ENCODE measurements at places on chromosomes 6 and 20. TPM values are rescaled to one million over a fixed set of nuclear protein-coding genes. Genes with fewer than 3 reads are reported as not detected.

- DNase-seq = no peak
These were observed 5.0 kb downstream of the PLN start for GRCh38 chr6:118553132-118553531.

GRCh38 chr20:21096321-21097043, 9.7 kb downstream of the LINC00237 start:
- peak; percentile 72 for DNase-seq

DNA sequence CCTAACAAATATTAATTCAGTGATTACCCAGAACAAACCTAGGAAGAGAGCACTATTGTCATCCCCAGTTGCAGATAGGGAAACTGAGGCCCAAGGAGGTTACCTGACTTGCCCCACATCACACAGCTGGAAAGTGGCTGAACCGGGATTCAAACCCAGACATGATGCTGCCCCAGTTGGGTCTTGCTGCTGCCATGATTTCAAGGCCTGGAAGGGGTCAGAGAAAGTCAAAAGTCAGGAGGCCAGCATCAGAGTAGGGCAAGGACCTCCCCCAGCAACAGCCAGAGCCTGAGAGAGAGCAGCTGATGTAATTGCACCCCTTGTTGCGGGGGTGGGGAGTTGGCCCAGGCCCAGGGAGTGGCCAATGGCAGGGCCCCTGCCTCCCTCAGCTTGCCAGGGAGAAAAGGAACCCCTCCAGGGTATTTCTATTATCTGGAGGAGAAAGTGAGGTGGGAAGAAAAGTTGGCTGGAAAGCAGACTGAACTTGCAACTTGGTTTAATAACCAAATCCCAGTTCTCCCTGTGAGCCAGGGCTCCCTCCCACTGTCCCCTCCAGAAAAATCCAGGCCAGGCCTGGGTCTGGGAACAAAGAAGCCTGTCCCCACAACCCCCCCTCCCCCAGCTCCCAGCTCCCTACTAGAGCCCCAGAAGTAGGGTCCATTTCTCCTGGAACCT, 83.6 kb downstream of the MRPL14 start:
- DNase-seq = peak; percentile 59

- DNase-seq = no peak
These were observed 30.2 kb upstream of the AAR2 start for GRCh38 chr20:36206068-36206467.

GRCh38 chr6:104799134-104799657, 60.5 kb downstream of the HACE1 start:
- DNase-seq = no peak

DNA sequence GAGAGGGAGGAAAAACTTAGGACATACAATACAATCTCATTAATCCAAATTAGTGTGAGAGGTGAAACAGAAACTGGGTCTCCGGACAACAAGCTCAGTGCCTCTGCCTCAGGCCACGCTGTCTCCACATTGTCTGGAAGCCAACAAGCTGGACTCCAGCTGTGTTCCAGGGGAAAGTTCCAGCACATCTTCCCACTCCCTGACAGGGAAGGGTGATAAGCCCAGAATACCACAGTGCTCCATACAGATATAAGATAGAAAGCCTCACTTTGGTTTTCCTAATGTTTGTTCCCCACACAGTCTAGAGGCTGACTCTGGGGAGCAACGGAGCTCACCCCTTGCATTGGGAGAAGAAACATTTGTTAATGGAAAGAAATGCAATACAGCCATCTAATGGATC, 117.1 kb upstream of the SPTLC3 start:
- no peak for DNase-seq

- DNase-seq = peak; percentile 81
These were observed 14.4 kb upstream of the HLA-DQA1 start for GRCh38 chr6:32622545-32623401.

DNA sequence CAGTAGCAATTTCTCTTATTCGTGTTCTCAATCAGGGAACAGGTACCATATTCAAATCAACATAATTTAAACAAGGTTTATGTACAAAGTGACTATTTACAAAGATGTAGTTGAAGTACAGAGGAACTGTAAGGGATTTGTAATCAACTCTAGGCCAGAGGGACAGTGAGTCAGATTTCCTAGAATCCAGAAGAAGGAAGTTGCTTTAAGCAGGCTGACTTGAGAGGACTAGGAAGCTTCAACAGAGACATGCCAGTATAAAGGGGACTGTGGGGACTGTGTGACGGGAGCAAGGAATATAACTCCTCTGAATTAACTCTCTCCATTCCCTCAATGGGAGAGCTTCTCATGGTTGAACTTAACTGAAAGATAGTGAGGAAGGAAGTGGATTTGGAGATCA, 427.4 kb upstream of the JAG1 start:
- DNase-seq = no peak

- peak; percentile 22 for DNase-seq
These were observed 175.7 kb downstream of the DLL1 start for GRCh38 chr6:170114956-170115855.

Gene APCDD1L
- 1.1 TPM for total RNA-seq

Gene SMPDL3A
- total RNA-seq = 0.68 TPM

Gene BAG2
- 8.4 TPM for total RNA-seq

Gene CDK19
- total RNA-seq = 7.0 TPM

Gene GJA10
- not detected for total RNA-seq
